ENCODE measurements at places on chromosomes 6 and 20.

- DNase-seq, result no peak
These were observed 31.1 kb upstream of the FOXQ1 start for GRCh38 chr6:1280666-1281300.

DNA sequence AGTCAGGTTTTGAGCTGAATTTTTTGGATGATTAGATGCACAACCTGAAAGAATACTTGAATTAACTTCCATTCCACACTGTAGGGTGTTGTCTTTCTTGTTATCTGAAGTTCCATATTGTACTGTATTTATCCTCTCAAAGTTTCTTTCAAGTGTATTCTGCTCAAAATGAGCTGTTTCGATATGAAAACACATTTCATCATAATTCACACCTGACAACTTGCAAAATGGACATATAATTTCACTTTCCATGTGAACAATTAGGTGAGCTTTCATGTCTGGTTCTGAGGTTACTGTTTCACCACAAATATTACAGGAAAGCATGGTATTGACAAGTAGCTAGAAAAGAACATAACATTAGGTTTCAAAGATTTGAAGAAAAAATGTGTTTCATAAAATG, 1.7 kb downstream of the ZUP1 start:
- DNase-seq, result no peak

DNA sequence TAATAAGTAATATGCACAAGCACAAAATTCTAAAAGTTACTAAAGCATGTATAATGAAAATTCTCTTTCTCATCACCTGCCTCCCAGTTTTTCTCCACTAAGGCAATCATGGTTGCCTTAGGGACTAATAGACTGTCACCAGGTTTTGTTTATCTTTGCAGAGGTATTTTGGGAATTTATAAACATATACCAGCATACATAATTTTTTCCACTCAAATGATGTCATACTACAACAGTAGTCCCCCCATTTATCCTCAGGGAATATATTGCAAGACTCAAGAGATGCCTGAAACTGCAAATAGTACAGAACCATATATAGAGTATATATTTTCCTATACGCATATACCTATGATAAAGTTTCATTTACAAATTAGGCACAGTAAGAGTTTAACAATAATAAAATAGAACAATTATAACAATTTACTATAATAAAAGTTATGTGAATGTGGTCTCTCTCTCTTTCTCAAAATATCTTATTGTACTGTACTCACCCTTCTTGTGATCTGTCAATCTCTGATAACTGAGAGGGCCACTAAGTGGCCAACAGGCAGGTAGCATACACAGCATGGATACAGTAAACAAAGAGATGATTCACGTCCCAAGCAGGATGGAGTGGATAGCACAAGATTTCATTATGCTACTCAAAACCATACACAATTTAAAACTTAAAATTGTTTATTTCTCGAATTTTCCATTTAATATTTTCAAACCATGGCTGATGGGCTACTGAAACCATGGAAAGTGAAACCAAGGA, 19.7 kb downstream of the RBL1 start:
- no peak for DNase-seq

- DNase-seq, result no peak
These were observed 1.8 kb upstream of the PRDM1 start for GRCh38 chr6:106084106-106084988.
